Bone marrow (tissue), 2 donors: ENCODE measurements at places on chromosomes 12 and 14.

DNA sequence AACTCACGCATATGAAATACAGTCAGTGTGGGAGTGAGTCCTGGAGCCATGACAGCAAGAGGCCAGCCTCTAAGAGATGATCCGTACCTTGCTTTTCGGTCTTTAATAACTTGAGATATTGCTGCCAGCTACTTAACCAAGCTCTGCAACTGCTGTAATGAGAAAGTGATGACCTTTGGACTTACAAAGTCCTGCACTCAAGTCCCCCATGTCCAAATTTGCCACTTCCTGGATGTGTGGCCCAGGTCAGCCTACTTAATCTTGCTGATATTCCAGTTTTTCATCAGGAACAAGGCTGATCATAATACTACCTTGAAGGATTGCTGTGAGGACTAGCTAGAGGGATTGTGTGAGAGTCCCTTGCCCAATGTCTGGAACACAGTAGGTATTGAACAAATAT lies 33.8 kb upstream of the DUSP6 start:
- DNase-seq = no peak

DNA sequence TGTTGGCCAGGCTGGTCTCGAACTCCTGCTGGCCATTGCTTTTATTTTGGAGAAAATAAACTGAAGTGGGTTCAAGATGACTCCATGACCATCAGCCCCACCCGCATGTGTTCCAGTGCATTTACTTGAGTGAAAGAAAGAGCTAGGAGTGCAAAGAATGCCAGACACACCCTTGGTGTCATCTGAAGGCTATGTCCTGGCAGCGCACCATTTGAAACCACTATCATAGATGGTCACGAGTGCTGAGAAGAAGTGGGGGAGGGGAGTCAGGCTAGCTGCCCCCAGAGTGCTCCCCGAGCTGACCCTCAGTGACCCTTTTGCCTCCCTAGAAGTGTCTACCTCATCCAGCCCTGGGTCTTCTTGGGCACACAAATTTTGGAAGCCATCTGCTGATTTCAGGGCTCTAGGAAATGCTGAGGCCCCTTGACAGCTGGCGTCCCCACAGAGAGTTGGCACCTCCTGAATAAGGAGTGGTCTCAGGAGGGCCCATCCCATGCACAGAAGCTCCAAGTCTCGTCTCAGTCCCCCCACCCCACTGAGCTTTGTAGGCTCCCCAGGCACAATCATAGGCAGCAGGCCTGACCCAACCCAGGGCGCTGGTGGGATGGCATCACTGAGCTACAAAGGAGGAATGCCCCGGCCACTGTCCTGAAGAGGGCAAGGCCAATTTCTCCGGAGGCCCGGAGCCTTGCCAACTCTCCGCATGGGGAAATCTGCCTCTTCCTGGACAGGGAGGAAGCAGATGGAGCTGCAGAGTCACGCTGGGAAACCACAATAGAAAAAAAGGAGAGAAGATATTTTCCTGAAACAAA lies 28.0 kb downstream of the PXN start:
- DNase-seq = peak; percentile 10

DNA sequence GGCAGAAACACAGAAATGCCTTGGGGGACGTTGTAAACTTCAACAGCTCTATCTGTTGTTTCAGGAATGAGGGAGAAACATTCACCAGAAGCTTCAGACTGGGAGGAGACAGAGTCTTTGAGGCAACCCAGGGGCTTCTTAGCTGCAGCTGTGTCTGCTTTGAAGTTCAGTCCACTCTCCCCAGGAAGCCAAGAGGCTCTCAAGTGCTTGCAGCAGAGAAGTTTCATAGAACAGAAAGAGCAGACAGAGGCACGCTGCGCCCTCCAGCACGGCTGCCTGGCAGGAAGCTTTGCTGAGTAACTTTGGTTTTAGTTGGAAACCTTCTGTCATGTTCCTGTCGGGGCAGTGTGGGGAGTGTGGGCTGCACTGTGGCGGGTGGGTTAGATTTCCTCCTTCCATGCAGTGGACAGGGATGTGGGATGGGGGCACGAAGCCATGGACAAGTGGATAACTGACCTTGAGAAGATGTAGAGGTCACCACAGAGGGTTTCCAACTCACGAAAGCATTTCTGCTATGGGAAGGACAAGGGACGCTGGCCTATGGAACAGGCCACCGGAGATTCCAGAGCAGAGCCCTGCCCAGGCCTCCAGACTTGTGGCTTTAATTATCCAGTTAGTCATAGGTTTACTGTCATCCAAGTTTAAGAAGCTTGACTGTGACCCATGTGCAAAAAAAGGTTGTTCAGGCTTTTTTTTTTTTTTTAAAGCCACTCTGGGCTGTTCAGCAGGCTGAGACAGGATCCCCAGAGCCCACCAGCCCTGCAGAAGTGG lies 107.7 kb downstream of the ARF6 start:
- DNase-seq = peak; percentile 48

GRCh38 chr12:4215229-4216186 lies 58.1 kb upstream of the CCND2 start:
- DNase-seq = peak; percentile 78
